ENCODE measurements at places on chromosomes 7 and 10. TPM values are rescaled to one million over a fixed set of nuclear protein-coding genes. Genes with fewer than 3 reads are reported as not detected.
A peak's percentile ranks its signal among the peaks of the same experiment; 100 is the strongest.

NEUROG3 gene
- not detected for polyA plus RNA-seq

CCDC7 gene
- polyA plus RNA-seq: 6.6 TPM

YAE1 gene
- polyA plus RNA-seq: 54.2 TPM

AOAH gene
- 3.4 TPM for polyA plus RNA-seq

NEUROD6 gene
- not detected for polyA plus RNA-seq

TET1 gene
- polyA plus RNA-seq: 11.0 TPM

CYP2C9 gene
- 4.1 TPM for polyA plus RNA-seq

PDIA4 gene
- polyA plus RNA-seq: 182 TPM

PSD gene
- 14.6 TPM for polyA plus RNA-seq

SYCE1 gene
- polyA plus RNA-seq: 0.40 TPM

SH2D4B gene
- polyA plus RNA-seq: 0.08 TPM

SFMBT2 gene
- 5.5 TPM for polyA plus RNA-seq

LIPK gene
- polyA plus RNA-seq: not detected

GIMAP1 gene
- 3.0 TPM for polyA plus RNA-seq

GRCh38 chr10:52276986-52277385, 37.1 kb upstream of the DKK1 start:
- no peak for DNase-seq

GRCh38 chr10:29617880-29618340, 16.9 kb downstream of the SVIL start:
- peak; percentile 53 for DNase-seq

DNA sequence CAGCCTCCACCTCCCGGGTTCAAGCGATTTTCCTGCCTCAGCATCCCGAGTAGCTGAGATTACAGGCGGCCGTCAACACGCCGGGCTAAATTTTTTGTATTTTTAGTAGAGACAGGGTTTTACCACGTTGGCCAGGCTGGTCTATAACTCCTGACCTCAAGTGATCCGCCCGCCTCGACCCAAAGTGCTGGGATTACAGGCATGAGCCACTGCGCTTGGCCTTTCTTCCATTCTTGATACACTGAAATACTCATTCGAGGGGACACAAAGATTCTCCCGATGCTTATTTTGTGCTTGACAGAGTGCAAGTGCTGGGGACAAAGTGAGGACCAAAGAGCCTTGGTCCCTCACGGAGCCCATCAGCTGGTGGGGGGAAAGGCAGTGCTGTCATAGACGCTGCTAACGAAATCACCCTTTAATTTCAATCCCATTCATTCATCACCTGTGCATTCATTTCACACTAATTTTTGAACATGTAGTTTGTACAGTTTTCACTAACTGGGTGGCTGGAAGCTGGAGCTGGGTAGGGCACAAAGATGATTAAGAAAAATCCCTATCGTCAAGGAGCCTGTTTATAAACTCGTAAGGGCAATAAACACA, 621 bp upstream of the FAM133B start:
- DNase-seq: no peak

- DNase-seq: no peak
Observed at GRCh38 chr10:75023074-75023473, 88.4 kb upstream of the SAMD8 start.

DNA sequence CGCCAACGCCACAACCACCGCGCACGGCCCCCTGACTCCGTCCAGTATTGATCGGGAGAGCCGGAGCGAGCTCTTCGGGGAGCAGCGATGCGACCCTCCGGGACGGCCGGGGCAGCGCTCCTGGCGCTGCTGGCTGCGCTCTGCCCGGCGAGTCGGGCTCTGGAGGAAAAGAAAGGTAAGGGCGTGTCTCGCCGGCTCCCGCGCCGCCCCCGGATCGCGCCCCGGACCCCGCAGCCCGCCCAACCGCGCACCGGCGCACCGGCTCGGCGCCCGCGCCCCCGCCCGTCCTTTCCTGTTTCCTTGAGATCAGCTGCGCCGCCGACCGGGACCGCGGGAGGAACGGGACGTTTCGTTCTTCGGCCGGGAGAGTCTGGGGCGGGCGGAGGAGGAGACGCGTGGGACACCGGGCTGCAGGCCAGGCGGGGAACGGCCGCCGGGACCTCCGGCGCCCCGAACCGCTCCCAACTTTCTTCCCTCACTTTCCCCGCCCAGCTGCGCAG, 424 bp downstream of the EGFR start:
- no peak for DNase-seq

- no peak for DNase-seq
Observed at GRCh38 chr7:23404546-23405239, 65.6 kb downstream of the IGF2BP3 start.

DNA sequence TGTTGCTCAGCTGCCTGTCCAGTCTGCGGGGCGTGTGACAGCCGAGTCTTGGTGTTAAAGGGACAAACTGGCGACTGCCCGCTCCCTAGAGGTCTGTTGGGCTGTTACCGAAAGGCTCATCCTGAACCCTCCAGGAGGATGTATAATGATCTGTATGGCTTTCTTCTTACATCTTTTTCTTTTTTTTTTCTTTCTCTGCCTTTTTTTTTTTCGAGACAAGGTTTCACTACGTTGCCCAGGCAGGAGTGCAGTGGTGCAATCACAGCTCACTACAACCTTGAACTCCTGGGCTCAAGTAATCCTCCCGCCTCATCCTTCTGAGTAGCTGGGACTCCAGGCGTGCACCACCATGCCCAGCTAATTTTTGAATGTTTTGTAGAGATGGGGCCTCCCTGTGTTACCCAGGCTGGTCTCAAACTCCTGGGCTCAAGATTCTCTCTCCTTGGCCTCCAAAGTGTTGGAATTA, 857 bp downstream of the INTS15 start:
- DNase-seq: no peak

DNA sequence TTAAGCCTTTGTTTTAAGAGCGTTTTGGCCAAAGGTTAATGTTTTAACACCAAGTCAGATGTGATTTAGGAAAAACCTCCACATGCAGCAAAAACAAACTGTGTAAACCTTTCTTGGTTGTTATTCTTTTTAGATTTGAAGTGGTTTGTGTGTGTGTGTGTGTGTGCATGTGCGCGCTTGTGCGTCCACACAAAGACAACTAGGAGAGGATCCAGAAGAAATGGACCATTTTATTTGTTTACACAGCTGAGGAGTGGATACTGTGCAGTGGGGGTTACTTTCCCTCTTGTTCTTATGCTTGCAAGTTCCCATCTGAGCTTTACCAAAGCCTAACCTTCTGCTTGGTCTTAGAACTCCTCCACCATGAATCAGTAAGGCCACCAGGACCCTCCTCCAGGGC, 20.0 kb downstream of the TCF7L2 start:
- DNase-seq: no peak

DNA sequence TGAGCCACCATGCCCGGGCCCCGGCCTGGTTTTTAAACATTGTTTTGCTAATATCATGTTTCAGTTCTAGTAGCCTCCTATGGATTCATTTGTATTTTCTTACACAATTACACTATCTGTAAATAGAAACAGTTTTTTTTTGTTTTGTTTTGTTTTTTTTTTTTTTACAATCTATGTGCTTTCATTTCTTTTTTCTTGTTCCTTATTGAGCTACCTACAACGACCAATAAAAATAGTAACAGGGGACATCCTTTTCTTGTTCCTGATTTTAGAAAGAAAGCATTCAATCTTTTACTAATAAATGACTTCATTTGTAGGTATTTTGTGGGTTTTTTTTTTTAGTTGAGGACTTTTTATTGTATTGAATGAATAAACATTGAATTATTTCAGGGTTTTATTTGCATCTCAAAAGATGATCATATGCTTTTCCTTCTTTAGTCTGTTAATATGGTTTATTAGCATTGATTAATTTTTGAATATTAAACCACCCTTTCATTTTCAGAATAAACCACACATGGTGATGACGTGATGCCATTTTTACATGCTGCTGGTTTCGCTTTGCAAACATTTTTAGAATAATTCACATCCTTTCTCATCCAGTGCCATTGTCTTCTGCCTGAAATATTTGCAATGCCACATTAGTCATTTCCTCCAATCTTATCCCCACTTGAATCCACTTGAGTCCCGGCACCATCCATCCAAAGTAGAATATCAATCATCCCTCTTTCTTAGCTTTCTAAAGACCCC, 18.1 kb upstream of the AKR1E2 start:
- no peak for DNase-seq

DNA sequence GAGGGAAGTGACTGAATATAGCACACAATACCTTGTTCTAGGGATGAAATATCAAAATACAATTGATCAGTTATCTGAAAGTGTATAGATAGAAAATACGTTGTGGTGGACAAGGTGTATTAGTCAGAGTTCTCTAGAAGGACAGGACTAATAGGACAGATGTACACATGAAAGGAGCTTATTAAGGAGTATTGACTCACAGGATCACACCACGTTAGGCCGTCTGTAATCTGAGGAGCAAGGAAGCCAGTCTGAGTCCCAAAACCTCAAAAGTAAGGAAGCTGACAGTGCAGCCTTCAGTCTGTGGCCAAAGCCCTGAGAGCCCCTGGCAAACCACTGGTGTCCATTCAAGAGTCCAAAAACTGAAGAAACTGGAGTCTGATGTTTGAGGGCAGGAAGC, 406.1 kb downstream of the MDFIC start:
- no peak for DNase-seq

- DNase-seq: no peak
Observed at GRCh38 chr10:51389415-51390321, 309.7 kb downstream of the CSTF2T start.

- peak; percentile 24 for DNase-seq
Observed at GRCh38 chr7:92246360-92247101, 757 bp downstream of the ANKIB1 start.

DNA sequence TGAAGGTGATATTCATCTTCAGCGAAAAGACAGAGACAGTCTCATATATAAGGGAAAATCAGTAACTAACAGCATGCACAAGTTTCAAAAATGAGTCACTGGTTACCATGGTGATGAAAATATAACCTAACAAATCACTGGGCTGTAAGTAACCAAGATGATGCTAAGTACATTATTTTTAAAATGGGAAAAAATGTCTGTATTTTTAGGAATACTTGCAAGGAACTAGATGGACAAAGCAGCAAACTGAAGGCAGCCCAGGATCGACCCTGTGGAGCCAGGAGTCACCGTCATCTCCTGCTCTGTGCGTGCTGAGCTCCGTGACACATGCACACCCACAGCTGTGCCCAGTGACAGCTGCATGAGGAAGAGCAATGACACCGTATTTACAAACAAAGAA, 137.3 kb downstream of the ELMO1 start:
- DNase-seq: no peak

DNA sequence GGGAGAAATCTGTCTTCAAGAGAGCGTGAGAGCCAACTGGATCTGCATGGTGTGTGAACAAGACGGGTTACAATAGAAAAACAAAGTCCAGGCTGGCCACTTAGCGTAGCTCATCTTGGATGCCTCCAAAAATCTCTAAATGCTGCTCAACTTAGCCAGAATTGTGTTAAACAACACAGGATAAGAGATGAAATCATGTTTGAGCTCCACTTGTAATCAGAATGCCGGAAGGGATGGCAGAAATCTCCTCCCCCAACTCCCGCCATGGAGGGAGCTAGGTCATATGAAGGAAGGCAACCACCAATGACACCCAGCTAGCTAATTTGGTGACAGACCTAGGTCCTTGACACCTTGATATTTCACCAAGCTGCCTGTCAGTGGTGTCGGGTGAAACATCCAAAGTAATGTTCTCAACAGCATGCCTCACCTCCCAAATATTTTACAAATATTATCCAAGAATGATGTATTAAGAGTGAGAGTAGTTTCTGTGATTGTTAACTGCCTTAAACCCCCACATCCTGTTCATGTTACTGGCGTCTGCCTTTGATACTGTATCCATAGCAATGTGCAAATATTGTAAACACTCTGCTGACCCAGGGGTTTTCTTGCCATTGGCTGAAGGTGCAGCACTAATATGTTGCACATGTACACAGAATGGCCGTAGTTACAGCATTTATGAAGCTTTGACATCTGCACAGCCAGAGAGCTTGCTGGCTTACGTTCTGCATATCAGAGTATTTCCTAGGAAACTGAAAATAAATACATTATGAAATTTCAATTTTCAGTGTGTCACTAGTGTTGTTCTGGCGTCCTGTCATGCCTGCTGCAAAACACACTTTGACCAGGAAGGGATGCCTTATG, 25.8 kb downstream of the TMEM254 start:
- DNase-seq: peak; percentile 9

GRCh38 chr7:140982508-140982907, 32.2 kb downstream of the MRPS33 start:
- DNase-seq: no peak

GRCh38 chr10:26423722-26424121, 14.4 kb upstream of the APBB1IP start:
- no peak for DNase-seq

- DNase-seq: no peak
Observed at GRCh38 chr7:110253093-110253492, 837.8 kb upstream of the LRRN3 start.

- DNase-seq: no peak
Observed at GRCh38 chr10:76358743-76359395, 927.4 kb downstream of the LRMDA start.

- no peak for DNase-seq
Observed at GRCh38 chr7:497346-497745, 22.3 kb downstream of the PDGFA start.

- DNase-seq: no peak
Observed at GRCh38 chr7:68238204-68238805, 1241.7 kb downstream of the TYW1 start.

DNA sequence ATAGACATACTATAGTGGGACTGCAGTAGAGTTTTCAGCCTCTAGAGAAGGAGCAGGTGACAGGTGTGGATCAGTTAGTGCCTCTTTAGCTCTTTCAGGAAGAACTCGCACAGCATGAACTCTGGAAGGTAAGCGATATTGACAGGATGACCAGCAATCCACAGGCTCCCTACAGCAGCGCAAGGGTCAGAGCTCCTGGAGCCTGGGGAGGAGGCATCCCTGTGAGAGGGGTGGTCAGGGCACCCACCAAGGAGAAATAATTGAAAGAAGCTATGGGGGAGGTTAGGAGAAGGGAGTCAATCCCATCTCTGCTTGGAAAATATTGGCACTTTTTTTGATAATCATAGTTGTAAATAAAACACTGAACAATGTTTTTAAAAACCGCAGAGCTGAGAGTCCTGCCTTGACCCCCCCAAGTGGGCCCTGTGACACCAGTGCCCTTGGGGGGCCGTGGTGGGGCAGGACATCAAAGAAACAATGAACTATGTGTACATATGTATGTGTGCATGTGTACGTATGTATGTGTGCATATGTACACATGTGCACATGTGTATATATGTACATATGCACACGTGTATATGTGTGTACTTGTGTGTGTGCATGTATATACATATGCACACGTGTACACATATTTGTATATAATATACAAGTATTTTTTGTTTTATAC, 13.8 kb downstream of the AKR1C3 start:
- no peak for DNase-seq
